ENCODE measurements at places on chromosomes 2 and 18.

- DNase-seq: no peak
Observed at GRCh38 chr2:108978709-108979111, 10.3 kb downstream of the EDAR start.

DNA sequence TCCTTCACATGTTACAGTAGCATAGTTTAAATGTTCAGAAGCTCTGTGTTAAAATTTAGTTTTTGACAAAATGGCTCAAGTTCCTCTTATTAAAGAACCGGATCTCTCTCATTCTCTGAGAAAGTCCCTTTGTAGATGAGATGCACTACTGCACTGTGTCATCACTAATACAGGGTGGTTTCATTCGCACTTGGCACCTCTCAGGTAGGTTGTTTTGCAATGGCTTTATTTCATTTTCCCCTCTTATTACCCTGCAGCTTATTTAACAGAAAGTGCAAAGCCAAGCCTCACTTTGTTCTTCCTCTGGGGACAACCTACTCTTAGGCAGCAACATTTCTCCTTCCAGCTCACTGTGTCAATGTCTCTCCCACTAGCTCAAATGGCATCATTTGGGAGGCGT, 185.1 kb downstream of the DLGAP1 start:
- no peak for DNase-seq

DNA sequence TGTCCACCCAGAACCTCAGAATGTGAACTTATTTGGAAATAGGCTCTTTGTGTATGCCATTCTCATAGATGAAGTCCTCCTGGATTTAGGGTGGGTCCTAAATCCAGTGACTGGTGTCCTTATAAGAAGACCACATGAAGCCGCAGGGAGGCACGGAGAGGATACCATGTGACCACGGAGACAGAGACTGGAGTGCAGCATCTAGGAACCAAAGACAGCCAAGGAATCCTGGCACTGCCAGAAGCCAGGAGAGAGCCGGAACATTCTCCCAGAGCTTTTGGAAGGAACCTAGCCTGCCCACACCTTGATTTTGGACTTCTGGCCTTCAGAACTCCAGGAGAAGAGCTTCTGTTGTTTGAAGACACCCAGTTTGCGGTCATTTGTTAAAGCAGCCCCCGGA, 49.7 kb downstream of the ARL4C start:
- no peak for DNase-seq

- DNase-seq: no peak
Observed at GRCh38 chr2:172860336-172860707, 124.7 kb downstream of the RAPGEF4 start.

All from CD4-positive, alpha-beta T cell treated with Interleukin-12 subunit alpha and Interleukin-12 subunit beta, for 1 hour (primary cell).